ENCODE measurements at places on chromosomes 12 and 14. TPM values are rescaled to one million over a fixed set of nuclear protein-coding genes. Genes with fewer than 3 reads are reported as not detected.
A peak's percentile ranks its signal among the peaks of the same experiment; 100 is the strongest.

GRCh38 chr12:46915836-46916235, 90.0 kb upstream of the SLC38A4 start:
- DNase-seq = no peak

Gene NEK9
- 43.7 TPM for total RNA-seq

Gene TEX52
- total RNA-seq = not detected

GRCh38 chr12:100120355-100120754, 22.3 kb downstream of the BLTP3B start:
- DNase-seq = no peak

- DNase-seq = no peak
Measured at GRCh38 chr12:64097366-64098105, 124.6 kb downstream of the KICS2 start.

Gene KCNA5
- total RNA-seq = not detected

GRCh38 chr14:72565149-72565559, 328.7 kb downstream of the DPF3 start:
- no peak for DNase-seq

Gene PDE3A
- total RNA-seq = 48.4 TPM

Gene RIMKLB
- total RNA-seq = 54.4 TPM

DNA sequence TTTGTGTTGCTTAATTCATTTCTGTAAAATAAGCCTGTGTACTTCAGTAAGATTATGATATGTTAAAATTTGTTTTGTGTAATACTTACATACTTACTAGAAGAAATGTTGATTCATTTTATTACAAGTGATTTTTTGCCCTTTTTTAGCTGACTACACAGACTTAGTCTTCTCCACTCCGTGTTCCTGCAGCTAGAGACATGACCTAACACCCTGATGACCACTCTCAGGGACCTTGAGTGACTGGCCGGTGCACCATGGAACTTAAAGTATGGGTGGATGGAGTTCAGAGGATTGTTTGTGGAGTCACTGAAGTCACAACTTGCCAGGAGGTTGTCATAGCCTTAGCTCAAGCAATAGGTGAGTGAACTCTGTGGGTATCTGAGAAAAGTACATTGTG, 69.8 kb downstream of the BHLHE41 start:
- no peak for DNase-seq

DNA sequence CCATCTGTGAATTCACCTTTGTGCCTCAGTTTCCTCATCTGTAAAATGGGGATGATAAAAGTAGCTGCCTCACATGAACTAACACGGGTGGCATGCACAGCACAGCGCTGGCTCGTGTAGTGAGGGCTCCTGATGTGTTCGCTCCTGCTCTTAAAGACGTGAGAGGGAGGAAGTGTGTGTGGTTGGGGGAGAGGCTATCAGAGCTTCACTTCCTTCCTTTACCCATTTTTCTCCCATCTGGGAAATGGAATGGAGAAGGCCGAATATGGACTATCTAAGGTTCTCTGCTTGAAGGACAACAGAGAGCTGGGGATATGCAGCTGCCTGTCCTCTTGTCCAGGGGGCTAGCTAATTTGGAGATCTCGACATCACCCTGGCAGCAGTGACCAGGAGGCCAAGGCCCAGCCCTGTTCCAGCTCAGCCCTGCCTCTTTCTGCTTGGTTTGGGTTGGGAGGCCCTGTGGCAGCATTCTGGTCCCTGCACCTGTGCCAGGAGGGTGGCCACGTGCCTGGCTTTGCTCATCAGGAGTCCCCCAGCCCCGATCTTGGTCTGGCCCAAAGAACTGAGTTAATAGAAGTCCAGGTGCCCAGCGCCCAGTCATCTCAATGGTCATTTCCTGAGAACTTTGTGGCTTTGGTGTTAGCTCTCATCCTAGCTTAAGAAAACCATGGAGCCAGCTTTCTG, 44.5 kb upstream of the ESRRB start:
- no peak for DNase-seq

Gene PRB2
- not detected for total RNA-seq

Gene DHRS2
- 0.07 TPM for total RNA-seq

DNA sequence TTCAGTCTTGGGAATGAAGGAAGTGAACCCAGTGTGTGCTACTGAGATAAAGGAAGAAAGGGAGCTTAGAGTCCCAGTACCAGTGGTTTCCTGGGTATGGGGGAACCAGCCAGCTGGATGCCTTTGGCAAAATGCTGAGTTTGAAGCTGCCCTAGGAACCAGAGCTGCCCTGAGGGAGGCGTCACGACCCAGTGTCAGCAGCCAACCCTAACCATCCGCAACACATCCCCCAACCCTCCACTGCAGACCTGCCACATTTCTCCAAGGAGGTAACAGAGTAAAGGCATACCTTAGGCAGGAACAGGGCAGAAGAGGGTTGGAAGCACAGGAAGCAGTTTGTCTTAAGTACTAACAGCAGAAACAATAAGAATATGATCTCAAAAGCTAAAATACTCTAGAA, 28.6 kb downstream of the PRDM4 start:
- no peak for DNase-seq

Gene ABHD12B
- not detected for total RNA-seq

Gene PRKD1
- 8.9 TPM for total RNA-seq

Gene KCNH3
- 0.28 TPM for total RNA-seq

DNA sequence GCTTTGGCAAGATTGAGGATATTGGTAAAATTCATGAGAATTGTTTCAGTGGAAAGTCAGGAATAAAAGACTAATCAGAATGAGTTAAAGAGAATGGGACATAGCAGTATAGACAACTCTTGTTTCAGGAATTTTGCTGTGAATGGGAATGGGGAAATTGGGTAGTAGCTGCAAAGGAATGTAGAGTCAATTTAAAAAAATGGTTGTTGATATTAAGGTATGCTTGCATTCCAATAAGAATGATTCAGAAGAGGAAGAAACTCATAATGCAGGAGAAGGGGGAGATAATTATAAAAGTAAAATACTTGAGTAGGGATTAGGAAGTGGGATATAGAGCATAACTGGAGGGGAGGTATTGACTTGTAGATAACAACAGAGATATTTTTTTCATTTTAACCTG, 40.7 kb downstream of the MNAT1 start:
- DNase-seq = peak; percentile 7

Gene TCL1A
- not detected for total RNA-seq

DNA sequence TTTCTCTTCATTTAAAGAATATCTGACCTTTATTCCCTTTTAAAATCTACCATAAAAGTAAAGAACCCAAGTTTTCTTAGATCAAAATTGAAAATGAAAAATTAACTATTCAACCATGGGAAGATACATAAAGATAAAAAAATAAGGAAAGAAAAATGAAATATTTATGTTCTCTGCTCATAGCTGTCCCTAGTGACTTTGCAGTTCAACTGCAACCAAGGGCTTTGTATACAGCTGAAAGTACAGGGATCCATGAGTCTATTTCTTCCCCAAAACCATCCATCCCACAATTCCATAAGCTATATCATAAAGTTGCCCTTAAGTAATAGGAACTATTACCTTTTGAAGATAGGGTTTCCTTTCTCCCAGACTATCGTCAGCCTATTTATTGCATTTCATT, 113.1 kb downstream of the ITPR2 start:
- no peak for DNase-seq

Gene RNASE3
- not detected for total RNA-seq

DNA sequence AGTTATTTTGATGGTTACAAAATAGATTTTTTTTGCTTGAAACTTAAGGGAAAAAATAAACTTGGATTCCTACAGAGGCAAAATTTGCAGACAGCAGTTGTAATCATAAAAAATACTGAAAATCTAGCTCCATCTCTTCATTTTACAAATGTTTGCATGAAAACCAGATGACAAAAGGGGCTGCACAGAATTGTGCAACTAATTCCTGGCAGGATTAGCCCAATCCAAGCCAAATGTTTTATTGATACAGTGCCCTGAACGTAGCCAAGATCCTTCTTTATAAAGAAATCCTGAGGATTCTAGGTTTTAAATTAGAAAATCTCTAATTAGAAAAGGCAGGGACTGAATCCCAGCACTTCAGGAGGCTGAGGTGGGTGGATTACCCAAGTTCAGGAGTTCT, 356.4 kb upstream of the SEL1L start:
- no peak for DNase-seq

Gene DNAI7
- total RNA-seq = not detected

DNA sequence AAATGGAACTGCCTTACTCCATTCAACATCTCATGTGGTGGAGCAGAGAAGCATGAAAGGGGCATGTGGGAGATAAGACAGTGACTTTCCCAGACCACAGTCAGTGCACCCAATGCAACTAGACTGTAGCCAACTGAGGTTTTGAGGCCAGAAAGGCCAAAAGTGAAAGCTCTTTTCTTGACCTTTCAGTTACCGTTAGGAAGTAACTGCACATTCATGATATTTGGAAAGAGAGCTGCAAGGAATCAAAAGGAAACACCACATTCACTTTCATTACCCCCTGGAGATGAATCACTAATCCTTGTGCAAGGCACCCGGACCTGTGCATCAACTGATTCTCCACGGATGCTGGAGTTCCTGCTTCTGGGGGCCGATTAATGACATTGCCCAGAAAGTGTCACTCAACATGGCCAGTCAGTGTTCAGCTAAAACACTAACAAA, 72.9 kb upstream of the ELK3 start:
- no peak for DNase-seq

- DNase-seq = peak; percentile 63
Measured at GRCh38 chr12:3218228-3219171, 141.3 kb downstream of the TSPAN9 start.

DNA sequence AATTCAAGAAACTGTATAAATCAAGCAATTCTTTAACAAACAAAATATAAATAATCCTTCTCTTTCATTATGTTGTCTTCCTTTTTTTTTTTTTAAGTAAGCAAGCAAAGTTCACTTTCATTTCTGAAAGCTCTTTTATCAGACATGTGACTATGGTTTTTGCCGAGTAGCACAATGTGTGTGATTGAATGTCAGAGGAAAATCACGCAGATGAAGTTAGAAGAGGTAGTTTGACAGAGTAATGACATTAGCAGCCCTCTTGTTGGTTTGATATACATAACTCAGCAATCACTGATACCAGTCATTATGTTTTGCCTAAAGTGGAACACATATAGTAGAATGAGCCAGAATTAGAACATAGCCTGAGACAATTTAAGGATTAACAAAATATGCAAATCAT, 19.0 kb downstream of the ALX1 start:
- DNase-seq = no peak

Gene SOAT2
- not detected for total RNA-seq

Gene TPPP2
- not detected for total RNA-seq

Gene KRT85
- under 0.01 TPM for total RNA-seq

Gene TSPAN19
- total RNA-seq = 0.07 TPM

- no peak for DNase-seq
Measured at GRCh38 chr14:55926007-55926406, 192.2 kb upstream of the PELI2 start.

DNA sequence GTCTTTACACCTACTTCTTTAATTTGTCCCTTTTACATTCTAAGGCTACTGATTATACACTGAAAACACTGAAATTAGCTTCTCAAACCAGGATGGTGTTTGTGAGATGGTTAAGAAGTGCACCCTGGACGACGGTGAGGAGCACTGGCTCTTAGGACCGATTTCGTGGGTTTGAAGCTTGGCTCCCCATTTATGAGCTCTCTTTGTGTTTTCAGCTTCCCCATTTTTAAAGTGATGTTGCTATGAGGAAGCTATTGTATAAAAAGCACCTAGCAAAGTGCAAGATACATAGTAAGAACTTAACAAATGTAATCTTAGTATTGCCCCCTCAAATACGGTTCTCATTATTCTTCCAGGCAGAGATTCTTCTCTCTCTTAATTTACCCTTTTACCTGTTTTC, 4.7 kb downstream of the NFYB start:
- no peak for DNase-seq

DNA sequence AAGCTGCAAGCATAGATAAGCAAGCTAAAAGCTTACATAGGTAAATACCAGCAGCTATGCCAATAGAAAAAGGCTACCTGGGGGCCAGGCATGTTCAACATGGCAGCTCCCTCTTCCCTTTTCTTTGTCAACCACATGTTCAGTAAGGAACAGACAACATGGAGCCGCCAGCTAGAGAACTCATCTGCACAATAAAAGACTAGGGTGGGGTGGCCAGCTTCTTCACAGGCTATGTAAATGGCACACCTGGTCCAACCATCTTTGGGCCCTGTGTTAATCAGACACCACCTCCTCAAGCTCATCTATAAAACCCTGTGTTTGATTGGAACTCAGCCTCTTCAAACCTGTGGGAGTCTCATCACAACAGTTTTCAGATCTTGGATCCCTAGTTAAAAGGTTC, 129.7 kb upstream of the TMPO start:
- DNase-seq = no peak

DNA sequence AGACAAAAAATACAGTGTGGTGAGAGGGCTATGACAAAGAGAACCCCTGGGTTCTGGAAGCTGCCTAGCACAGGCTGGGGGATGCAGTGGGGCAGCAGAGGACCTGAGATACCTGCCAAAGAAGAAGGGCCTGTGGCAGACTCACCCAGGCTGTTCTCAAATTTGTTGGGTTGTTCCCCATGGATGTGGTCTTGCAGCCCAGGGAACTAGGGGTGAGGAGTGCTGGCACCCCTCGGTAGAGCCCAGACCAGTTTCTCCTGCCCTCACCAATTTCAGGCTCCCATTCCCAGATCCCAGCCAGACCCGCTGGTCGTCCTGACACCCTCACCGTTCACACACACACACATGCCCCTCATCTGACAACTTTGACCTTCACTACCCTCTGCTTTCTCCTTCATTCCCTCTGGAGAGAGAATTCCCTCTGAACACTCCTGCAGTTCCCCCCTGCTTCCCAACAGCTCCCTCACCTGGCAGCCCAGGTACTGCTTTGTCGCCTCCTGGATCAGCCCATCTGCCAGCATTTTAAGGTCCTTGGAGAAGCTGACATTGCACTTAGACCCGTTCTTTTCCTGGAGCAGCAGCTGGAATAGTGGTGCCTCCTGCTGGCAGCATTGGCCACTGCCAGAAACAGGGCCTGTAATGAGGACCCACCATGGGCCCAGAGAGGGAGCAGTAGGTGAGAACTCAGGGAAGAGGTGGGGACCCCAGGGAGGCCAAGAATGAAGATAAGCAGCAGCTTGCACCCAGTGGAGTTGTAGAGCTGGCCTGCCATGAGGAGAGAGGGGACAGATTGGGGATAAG, 5.9 kb upstream of the GDF11 start:
- no peak for DNase-seq

DNA sequence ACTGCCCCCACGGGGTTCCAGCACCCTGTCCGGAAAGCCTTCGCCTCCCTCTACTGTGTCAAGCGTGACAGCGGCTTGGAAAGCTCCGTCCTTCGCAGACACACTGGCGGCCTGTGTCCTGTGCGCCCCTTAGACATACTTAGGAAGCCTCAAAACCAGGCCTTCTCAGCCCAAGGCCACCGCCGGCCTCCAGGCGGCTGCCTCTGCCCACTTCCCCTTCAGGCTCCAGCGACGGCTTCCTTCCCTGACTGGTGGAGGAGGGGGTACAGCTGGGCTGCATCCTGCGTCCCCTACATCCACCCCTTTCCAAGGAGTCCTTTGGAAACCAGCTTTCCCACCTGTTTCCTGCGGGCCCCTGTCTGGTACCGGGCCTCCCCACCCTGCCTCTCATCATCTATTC, 2.5 kb upstream of the CACNA2D4 start:
- no peak for DNase-seq

- no peak for DNase-seq
Measured at GRCh38 chr12:69107541-69107940, 131.8 kb upstream of the CPSF6 start.

GRCh38 chr12:112602150-112602549, 183.4 kb downstream of the PTPN11 start:
- no peak for DNase-seq

Gene SELPLG
- 0.07 TPM for total RNA-seq
